Mesenteric fat pad (tissue), 1 donor: ENCODE measurements at places on chromosomes 3 and 15. TPM values are rescaled to one million over a fixed set of nuclear protein-coding genes. Genes with fewer than 3 reads are reported as not detected.

- DNase-seq: no peak
Observed at GRCh38 chr3:128348805-128349531, 117.7 kb downstream of the DNAJB8 start.

The LIPC gene
- total RNA-seq: not detected

- DNase-seq: no peak
Observed at GRCh38 chr3:190155752-190156151, 35.1 kb upstream of the P3H2 start.

GRCh38 chr3:197511853-197512635 is 43.7 kb downstream of the BDH1 start:
- DNase-seq: no peak

DNA sequence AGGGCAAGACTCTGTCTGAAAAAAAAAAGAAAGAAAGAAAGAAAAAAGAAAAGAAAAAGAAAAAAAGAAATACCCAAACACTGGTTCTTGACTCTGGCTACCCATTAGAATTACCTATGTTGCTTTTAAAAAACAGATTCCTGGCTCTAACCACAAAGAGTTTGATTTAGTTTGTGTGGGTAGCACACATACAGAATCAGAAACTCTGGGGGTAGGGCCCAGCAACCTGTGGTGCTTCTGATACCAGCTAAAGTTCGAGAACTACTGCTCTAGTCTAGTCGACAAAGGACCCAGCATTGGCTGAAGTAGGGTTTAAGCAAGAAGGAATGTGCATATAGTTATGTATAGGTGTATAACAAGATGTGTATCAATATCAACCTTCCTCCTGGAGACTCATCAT is 392.7 kb downstream of the EFHB start:
- DNase-seq: no peak
